ENCODE measurements at places on chromosomes 11 and 22.

DNA sequence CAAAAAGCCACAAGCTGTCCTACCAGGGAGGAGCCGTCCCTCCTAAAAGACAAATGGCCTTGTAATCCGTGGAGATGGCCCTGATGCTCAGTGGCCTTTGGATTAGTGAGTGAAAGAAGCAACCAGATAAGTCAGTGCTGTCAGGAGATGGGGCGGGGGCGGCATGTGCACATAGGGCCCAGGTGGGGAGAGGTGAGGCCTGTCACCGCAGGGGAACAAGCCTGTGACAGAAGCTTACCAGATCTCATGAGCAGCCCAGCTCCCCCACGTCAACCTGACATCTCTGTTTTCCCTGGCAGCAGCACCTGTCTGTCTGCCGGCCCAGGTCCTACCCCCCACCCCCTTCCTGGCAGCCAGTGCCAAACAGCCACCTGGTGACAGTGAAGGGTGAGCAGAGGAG, 162.6 kb downstream of the BUD13 start:
- DNase-seq = no peak

- no peak for DNase-seq
Measured at GRCh38 chr22:40621309-40622151, 15.0 kb downstream of the MRTFA start.

DNA sequence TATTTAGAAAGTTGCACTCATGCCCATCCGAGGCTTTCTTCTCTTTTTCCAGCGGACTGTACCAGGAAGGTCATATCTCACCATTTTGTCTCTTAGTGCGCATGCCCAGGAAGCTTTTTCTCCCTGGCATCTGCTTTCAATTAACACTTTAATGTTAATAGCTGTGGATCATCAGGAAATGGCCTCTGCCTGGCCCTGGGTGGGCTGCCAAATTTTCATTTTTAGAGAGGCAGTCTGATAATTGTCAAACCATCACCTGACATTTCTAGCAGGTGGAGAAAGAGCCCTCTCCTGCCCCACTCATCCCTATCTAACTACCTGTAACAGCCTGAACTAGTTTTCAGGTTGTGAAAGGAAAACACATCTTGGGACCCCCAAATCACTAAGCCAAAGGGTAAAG, 257.4 kb upstream of the LRRC4C start:
- DNase-seq = no peak

DNA sequence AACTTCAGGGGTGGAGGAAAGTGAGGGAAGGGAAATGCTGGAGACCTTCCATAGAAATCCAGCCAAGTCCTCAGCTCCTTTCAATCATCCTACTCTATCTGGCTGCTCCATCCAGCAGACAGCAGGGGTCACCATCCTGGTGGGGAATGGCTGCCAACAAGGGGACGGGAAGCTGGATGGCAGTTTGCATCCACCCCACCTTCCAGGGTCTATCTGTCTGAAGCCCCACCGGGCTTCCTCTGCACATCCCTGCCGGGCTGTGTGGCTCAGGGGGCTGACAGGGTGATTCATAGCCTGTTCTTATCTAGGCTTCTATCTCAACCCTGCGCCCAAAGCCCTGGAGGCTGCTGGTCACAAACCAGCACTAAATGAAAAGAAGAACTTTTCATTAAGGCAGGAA, 1.1 kb downstream of the SYTL2 start:
- DNase-seq = peak; percentile 69

- peak; percentile 90 for DNase-seq
Measured at GRCh38 chr11:44596525-44597276, 31.2 kb downstream of the CD82 start.

GRCh38 chr11:120601536-120601935, 90.0 kb downstream of the GRIK4 start:
- DNase-seq = no peak

DNA sequence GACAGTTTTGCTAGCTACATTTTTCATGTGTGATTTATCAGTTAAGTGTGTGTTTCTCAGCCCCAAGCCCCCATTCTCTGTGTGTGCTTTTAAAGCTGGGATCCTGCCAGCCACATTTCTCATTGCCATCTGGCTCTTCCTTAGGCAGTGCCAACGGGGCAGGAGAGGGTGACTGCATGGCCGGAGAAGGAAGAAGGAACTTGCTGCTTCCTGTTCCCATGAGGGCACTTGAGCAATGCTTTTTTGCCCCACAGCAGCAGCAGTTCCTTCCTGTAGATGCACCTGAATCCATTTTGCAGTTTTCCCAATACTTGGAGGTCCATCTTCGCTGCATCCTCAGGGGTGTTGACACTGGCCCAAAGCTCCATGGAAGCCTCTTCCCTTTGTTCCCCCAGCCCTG, 37.5 kb downstream of the TNRC6B start:
- DNase-seq = no peak

DNA sequence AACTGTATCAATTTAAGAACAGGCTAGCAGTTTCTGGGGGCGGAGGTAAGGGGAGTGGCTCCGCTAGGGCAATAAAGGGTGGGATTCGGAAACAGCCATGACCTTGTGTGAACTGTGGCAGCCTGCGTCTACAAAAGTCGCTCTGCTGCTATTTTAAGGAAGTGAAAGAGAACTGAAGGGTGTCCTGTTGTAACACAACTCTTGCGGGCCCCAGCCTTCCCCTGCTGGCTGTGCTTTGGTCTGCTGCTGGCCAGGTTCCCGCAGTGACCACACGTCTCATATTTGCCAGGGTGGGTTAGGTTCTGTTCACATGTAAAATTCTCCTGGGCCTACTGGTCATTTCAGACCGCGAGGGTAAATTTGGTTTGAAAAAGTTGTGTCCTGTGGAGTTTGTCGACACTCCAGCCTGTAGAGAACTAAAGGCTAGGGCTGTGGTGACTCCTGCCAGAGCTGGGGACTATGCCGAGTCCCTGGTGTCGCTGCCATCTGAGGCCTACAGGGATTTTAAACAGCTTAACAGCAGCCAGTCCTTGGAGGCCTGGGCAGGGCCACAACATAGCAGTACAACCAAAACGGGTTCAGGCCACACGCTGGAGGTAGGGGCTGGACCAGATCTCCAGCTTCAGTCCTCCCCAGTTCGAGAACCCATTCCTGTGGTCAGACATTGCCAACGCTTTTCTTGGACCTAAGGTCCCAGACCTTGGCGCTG, 1.1 kb upstream of the PPFIBP2 start:
- DNase-seq = no peak

GRCh38 chr11:133531971-133532651, at the start of gene OPCML:
TSS of gene OPCML (minus strand) at chr11:133532501.
- no peak for DNase-seq

Measured in activated effector memory CD4-positive, alpha-beta T cell treated with anti-CD3 and anti-CD28 coated beads, Interleukin-2, amount 50 U/mL, for 16 hours (primary cell).